ENCODE measurements at places on chromosomes 7 and 10.
A peak's percentile ranks its signal among the peaks of the same experiment; 100 is the strongest.

GRCh38 chr10:50572017-50572491 lies 51.7 kb downstream of the SGMS1 start:
- DNase-seq = no peak

GRCh38 chr7:33805630-33806233 lies 99.6 kb upstream of the BMPER start:
- no peak for DNase-seq

- no peak for DNase-seq
Measured at GRCh38 chr7:134732728-134733127, 46.7 kb upstream of the CALD1 start.

- no peak for DNase-seq
Measured at GRCh38 chr10:90430186-90430585, 427.7 kb downstream of the HTR7 start.

GRCh38 chr10:88315755-88316154 lies 267.4 kb downstream of the RNLS start:
- DNase-seq = no peak

GRCh38 chr10:95482501-95483233 lies 78.5 kb downstream of the SORBS1 start:
- no peak for DNase-seq

- DNase-seq = no peak
Measured at GRCh38 chr7:115346685-115347084, 424.8 kb downstream of the MDFIC start.

DNA sequence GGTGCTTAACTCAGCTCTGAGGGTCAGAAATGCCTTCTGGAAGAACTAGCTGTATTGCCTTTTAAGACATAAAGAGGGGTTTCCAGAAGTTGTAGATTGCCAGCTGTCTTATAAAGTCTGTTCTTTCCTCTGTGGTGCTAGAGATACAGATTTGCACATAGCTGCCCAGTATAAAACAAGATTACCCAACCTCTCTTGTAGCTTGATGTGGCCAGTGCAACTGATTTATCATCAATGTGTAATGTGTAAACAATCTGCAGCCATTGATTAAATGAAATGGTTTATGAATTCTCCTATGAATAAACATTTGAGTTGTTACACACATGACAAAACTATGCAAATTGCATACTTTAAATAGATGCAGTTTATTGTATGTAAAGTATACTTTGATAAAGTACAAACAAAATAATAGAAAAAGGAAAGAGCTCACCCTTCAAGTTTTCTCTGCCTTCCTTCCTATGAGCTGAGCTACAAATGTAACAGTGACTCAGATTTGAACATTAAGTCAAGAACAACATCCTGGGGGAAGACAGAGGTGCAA lies 195.2 kb downstream of the TMEM26 start:
- no peak for DNase-seq

DNA sequence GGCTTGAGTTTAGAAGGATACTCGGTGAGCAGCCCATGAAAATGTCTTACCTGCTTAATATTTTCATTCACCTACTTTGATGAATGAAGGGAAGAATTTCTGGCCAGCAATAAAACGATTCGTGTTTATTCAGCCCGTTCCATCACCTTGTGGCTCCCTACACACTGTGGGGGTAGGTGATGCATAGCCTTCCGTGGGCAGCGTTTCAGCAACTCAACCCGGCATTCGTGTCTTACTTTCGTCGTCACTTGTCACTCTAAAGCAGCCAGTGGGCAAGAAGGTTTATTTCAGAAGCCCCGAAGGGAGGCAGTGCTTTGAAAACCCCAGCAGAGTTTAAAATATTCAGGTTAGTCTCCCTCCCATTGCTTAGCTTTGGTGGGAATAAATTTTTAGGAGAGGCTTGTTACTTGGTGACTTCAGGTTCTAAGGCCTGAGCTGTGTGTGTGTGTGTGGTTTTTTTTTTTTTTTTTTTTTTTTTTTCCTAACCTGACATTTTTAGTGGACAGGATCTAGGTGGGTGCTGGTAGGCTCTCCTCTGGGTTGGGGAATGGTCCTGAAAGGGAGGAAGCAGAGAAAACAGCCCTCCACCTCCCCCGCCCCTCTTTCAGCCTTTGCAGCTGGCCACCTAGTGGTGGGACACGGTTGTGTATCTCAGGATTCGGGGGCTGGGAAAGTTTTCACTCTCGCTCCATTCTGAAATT lies 1.8 kb downstream of the GRK5 start:
- DNase-seq = peak; percentile 62

GRCh38 chr10:119350502-119351097 lies 143.2 kb downstream of the GRK5 start:
- no peak for DNase-seq

DNA sequence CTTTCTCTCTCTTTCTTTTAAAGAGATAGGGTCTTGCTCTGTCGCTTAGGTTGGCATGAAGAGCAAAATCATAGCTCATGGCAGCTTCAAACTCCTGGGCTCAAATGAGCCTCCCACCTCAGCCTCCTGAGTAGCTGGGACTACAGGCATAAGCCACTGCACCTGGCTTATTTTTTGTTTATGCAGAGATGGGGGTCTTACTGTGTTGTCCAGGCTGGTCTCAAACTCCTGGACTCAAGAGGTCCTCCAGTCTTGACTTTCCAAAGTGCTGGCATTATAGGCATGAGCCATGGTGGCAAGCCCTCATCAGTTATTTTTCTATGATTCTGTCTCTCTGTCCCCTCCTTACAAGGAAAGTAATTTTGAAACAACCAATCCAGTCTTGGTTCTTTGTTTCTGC lies 1.1 kb upstream of the BAG3 start:
- no peak for DNase-seq

GRCh38 chr7:18845700-18846099 lies 271.7 kb downstream of the TWIST1 start:
- DNase-seq = no peak

DNA sequence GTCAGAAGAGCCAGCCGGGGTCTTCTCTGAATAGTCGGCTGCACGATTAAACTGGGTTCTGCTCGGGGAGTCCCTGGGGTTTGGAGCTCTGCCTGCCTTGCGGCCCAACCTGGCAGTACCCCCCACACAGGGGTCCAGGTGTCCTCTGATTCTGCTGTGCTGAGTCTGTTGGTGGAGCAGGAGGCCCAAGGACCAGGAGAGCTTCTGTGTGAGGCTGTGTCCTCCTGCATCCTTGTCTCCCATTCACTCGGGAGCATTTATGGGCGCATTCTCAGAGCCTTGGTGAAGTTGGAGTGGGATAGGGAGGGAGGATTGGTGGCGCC lies 14.2 kb downstream of the INPP5A start:
- no peak for DNase-seq

DNA sequence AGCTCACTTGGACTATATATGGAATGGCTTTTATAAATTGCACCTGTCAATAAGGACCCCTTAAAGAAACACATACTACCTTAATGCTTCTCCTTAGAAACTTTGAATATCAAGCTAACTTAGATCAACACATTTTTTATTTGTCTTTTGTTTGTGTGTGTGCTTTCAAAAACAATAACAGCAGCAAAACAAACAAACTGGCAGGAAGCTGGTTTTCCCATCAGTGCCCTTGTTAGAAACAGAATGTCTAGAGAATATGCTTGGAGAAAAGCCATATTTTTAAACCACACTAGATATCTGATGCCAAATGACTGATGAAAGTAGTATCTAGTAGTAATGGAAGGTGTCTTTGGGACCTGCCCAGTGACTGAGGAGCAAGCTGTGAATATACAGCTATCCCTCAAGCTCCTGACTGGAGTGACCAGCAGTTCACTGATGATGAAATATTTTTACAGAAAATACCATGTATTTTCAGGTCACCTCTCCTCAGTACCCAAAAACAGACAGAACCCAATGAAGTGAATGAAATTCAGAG lies 1.0 kb downstream of the PDE1C start:
- no peak for DNase-seq

GRCh38 chr10:114940735-114941134 lies 2.7 kb downstream of the TRUB1 start:
- no peak for DNase-seq

- DNase-seq = no peak
Measured at GRCh38 chr10:72379062-72379461, 24.3 kb upstream of the DNAJB12 start.

GRCh38 chr10:70880077-70880534 lies 8.3 kb downstream of the PCBD1 start:
- peak; percentile 83 for DNase-seq

DNA sequence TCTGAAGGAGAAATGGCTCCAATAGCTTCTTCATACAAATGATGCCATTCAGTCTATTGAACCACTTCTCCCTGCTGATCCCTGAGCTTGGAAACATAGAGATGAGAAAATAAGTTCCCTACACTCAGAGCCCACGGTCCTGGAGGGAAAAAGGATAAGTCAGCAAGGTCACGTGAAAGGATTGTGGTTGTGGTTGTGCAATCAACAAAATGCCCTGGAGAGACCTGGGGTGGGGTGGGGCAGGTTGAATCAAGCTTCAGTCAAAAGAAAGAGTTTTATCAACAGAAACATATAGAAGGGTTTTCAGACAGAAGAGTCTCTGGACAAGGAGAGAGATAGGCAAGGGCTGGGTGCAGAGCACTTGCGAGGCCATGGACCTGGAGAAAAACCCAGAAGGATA lies 30.1 kb downstream of the C10orf90 start:
- DNase-seq = no peak

DNA sequence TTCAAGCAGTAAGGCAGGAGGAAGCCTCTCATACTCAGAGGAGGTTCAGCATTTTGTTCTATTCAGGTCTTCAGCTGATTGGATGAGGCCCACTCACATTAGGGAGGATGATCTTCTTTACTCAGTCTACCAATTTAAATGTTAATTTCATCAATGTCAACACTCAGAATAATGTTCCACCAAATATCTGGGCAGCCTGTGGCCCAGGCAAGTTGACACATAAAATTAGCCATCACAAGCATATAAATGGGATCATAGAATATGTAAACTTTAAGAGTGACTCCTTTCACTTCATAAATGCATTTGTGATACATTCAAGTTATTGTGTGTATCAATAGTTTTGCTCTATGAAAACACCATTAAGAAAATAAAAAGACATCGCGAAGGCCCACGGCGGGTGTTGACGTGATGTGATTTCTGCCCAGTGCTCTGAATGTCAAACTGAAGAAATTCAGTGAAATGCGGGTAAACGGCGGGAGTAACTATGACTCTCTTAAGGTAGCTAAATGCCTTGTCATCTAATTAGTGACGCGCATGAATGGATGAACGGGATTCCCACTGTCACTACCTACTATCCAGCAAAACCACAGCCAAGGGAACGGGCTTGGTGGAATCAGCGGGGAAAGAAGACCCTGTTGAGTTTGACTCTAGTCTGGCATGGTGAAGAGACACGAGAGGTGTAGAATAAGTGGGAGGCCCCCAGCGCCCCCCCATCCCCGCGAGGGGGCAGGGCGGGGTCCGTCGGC lies 536.1 kb upstream of the AUTS2 start:
- DNase-seq = no peak

DNA sequence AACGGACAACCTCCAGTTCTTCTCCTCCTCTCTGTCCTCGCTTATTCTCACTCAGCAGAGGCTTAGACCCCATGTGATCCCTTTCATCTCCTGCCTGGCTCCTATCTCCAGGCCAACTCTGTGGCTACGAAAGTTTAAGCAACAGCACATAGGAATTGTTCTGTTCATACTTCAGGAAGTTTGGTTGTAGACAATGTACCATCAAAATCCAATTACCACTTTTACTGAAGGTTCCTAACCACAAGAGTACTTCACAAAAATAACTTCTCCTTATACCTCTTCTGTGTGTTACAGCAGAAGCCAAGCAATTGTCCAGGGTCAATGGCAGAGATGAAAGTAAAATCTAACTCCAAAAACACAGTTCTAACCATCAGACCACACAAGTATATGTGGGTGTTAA lies 80.0 kb downstream of the SLC25A13 start:
- DNase-seq = no peak

DNA sequence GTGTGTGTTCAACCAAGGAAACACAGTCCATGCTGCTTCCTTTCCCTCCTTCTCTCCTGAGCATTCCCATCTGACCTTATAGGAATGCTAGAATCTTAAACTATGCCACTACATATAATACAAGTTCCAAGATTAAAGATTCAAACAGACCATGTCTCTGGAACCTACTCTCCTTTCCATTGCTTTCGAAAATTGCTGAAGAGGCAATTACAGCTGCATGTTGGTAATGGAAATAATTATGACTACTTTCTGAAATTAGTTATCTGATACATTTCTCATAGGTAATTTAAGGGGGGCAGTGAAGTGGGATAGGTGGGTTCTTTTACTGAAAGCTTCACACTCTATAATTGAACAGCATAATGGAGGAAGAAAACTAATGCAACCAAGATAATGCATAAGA lies 285.9 kb upstream of the YAE1 start:
- no peak for DNase-seq

DNA sequence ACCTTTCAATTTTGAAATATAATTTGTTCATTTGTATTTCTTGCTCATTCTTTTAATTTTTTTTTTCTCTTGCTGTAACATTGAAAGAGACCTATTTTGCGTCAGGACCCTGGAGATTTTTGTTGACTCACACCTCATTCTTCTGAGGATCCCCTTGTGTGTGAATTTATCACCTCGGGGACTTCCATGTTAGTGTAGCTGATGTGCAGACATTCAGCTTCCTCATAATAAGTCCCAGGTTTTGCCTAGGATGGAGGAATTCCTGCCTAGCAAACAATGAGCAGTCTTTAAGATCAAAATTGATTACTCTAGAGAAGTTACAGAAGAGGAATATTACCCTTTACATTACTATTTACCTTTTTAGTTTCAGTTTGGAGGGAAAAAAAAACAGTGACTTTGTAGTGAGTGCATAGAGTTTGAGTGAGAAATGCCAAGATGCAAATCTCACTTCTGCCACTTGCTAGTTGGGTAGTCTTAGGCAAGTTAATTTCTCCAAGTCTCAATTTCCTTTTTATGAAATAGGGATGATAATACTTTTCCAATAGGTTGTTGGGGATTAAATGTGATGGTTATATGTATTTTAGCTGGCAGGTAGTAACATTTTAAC lies 14.3 kb downstream of the TES start:
- DNase-seq = peak; percentile 32

DNA sequence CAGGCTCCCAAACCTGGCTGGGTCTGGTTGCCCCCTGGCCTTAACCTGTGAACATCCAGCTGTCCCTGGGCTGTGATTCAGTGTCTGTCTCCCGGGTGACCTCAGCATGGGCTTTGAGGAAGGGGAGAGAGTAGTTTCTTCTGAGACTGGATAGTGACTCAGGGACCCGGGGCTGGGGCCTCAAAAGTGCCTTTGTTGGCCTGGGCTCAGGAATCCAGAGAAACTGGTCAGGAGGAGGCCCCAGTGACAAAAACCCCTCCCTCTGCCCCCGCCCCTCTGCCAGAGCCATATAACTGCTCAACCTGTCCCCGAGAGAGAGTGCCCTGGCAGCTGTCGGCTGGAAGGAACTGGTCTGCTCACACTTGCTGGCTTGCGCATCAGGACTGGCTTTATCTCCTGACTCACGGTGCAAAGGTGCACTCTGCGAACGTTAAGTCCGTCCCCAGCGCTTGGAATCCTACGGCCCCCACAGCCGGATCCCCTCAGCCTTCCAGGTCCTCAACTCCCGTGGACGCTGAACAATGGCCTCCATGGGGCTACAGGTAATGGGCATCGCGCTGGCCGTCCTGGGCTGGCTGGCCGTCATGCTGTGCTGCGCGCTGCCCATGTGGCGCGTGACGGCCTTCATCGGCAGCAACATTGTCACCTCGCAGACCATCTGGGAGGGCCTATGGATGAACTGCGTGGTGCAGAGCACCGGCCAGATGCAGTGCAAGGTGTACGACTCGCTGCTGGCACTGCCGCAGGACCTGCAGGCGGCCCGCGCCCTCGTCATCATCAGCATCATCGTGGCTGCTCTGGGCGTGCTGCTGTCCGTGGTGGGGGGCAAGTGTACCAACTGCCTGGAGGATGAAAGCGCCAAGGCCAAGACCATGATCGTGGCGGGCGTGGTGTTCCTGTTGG lies at the start of gene CLDN4:
Gene CLDN4, plus strand, starts transcription at position 316 of the 903 bp plus-strand sequence. Its CDS starts 206 bp downstream, at position 522.
- DNase-seq = no peak
